ENCODE measurements at places on chromosomes 4 and X.

DNA sequence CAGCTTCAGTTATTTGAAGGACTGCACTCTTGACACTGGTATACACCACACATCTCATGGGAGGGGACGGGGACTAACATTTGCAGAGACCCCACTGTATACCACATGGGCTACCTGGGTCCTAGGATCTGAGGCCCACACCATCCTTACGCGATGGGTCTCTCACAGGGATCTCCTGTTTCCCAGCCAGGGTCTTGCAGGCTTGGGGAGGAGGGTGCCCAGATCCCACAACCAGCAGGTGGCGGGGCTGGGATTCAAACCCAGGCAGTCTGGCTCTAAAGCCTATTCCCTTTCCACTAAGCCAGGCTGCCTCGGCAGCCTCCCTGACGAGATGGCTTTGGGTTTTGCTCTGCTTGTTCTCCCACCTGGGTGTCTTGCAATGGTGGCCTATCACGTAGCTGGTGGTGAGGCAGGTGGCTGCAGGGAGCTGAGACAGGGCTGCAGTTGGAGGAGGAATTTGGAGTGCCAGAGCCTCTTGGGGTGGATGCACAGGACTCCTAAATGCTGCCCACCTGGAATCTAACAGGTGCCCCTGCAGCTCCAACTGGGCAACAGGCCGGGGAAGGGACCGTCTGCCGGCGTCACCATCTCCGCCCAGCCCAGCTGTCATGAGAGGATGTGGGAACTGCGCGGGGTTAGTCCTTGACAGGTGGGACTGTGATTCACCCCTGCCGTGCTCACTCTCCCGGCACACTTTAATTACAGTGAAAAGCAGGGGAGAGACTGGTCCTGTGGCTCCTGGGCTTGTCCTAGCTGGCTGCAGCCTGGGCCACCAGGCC lies 110.7 kb downstream of the PSAPL1 start:
- DNase-seq, result no peak

DNA sequence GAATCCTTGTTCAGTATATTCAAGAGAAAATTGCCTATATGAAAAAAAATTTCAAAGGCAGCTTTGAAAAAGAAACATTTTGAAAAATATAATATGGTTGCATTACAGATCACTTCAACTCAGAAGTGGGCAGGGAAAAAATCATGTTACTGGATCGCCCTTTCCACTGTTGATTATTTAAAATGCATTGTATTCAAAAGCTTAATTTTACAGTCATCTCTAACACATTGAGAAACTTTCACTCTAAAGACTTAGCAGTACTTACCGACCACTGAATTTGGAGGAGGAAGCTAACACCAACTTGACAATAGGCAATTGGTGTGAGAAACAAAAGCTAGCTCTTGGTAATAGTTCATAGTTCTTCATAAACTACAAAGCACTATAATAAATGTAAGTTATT lies 101.9 kb downstream of the CEP135 start:
- DNase-seq, result no peak

DNA sequence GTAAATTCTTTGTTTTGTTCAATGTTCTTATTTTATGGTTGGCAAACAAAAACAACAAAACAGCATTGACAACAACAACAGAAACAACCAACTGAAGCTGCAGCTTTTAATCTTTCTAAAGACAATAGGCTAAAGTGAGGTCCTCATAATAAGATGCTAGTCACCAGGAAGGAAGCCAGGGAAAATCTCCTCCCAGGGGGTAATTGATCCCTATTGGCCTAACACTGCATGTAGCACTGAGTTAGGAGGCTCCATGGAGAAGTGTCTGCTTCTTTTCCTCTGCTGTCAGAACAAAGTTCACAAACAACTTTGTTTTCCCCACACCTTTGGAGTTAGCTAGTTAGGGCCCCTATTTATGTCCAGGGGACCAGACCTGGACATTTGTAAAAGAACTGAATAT lies 4.7 kb upstream of the LRAT start:
- DNase-seq, result no peak

- no peak for DNase-seq
Measured at GRCh38 chrX:45758319-45758718, 557.6 kb upstream of the DIPK2B start.

DNA sequence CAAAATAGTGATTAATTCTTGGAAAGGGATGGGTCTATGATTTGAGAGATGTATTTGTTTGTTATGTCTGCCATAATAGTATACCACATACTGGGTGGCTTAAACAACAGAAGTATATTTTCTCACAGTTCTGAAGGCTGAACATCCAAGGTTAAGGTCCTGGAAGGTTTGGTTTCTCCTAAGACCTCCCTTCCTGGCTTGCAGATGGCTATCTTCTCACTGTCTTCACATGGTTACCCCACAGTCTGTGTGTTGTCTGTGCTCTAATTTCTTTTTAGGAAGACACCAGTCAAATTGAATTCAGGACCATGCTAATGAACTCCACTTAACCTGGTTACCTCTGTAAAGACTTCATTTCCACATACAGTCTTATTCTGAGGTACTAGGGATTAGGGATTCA lies 25.6 kb downstream of the CXCL2 start:
- DNase-seq, result no peak

- DNase-seq, result no peak
Measured at GRCh38 chr4:64940698-64941097, 531.4 kb upstream of the TECRL start.

GRCh38 chrX:131521824-131522223 lies 22.1 kb upstream of the OR13H1 start:
- DNase-seq, result no peak

DNA sequence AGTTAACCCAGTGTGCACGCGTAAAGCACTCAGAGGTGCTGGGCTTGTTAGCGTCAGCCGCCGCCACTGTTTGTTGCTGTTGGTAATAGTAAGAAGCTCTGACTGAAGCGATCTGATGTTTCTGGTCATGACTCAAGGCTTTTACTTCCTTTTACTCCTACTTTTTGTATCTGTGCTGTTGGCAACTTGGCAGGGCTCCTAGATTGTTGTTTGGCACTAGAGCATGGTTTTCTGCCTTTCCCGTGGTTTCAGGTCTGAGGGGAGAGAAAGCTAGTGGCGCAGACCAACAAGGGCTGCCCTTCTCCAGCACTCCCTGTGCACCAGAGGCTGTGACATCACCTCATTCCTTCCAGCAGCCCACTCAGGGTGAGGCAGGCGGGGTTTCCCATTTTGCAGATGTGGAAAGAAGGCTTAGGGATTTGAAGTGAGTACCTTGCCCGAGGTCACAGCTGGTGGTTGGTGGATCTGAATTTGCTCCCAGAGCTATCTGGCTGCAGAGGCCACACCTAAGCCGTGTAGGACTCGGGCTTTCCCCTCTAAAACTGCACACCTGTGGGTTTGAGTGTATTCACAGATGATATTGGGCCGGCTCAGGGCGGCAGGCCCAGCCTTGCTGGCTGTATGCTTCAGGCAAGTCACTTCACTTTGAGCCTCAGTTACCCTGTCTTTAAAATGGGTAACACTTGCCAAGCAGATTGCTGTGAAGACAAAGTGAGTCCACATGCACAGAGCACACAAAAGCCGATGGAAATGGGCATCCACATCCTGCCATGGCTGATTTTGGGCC lies 51.2 kb upstream of the TADA2B start:
- DNase-seq, result no peak

GRCh38 chr4:112946127-112946526 lies 103.3 kb upstream of the ANK2 start:
- peak; percentile 58 for DNase-seq

- peak; percentile 29 for DNase-seq
Measured at GRCh38 chr4:85823295-85823694, 348.3 kb downstream of the ARHGAP24 start.

GRCh38 chr4:3148926-3149325 lies 74.4 kb downstream of the HTT start:
- DNase-seq, result no peak

- no peak for DNase-seq
Measured at GRCh38 chr4:22456291-22456690, 59.6 kb downstream of the ADGRA3 start.

- DNase-seq, result no peak
Measured at GRCh38 chrX:40267334-40268187, 169.8 kb upstream of the BCOR start.

DNA sequence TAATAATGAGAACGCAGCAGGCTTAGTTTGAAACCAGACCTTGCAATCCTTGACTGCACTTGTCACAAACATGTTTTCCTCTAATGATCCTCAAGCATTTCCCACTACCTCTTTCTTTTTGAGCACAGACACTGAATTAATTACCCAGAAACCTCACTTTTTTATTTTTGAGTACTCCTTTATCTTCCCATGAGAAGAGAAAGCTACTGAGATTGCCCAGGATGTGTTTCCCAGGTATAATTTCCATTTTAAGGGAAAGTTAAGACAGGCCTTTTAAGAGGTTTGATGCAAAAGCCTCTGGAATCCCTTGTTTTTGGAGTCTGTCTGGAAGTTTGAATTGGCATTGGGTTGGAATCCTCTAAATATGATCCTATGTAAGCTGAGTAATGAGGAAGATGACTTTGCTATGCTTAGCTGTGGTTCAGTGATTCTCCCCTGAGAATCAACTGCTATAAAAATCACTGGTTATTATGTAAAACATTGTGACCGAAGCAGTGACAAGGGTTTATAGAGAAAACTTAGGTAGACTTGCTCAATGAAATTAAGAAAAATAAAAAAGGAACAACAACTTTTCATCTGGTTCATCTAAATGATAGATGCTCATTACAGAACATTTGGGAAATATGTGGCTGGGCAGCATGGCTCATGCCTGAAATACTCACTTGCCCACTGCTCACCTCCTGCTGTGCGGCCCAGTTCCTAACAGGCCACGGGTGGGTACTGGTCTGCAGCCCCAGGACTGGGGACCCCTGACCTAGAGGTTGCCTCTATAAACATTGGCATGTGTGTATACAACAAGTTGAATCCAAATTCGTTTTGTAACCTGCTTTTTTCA lies 10.8 kb upstream of the RHOH start:
- DNase-seq, result no peak

- no peak for DNase-seq
Measured at GRCh38 chr4:30817447-30817846, 97.3 kb downstream of the PCDH7 start.

GRCh38 chr4:165953181-165953580 lies 80.1 kb downstream of the TLL1 start:
- no peak for DNase-seq

DNA sequence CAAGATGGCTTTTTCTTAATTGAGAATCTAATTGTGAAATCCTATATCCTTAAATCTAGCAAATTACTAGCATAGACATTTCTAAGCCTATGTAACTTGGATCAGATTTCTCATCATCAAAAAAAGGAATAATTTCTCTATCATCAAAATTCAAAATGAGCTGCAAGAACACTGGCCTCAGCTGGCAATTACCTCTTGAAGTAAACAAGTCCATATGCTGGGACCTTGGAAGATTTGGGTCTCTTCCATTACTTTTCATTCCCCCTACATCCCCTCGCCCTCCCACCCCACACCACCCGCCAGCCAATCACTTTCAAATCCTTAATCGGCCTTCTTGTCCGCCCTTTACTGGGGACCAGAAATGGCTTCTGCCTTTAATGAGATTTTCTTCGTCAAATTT lies 23.3 kb upstream of the MBTPS2 start:
- DNase-seq, result no peak

DNA sequence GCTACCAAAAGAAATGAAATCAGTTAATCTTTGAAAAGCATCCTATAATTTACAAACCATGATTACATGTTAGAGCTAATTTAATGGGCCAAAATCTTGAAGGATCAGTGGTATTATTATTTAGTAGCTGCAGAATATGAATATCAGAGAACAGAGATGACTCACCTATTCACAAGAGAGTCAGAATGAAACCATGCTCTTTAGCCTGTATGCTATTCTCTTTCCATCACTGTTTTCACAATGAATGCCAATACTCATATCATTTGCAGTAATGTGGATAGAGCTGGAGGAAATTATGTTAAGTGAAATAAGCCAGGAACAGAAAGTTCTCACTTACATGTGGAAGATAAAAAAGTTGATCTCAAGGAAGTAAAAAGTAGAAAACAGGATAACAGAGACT lies 414.1 kb downstream of the CENPC start:
- no peak for DNase-seq

GRCh38 chrX:131219271-131219670 lies 69.8 kb downstream of the IGSF1 start:
- DNase-seq, result no peak

- no peak for DNase-seq
Measured at GRCh38 chr4:140211161-140211560, 57.2 kb upstream of the MAML3 start.

GRCh38 chr4:47031011-47031678 lies at the start of gene GABRB1:
Gene GABRB1 (plus strand): TSS chr4:47031567.
- DNase-seq, result peak; percentile 75

GRCh38 chrX:140360284-140360683 lies 144.6 kb downstream of the SOX3 start:
- DNase-seq, result peak; percentile 17
